ENCODE measurements at places on chromosomes 12 and 14.

DNA sequence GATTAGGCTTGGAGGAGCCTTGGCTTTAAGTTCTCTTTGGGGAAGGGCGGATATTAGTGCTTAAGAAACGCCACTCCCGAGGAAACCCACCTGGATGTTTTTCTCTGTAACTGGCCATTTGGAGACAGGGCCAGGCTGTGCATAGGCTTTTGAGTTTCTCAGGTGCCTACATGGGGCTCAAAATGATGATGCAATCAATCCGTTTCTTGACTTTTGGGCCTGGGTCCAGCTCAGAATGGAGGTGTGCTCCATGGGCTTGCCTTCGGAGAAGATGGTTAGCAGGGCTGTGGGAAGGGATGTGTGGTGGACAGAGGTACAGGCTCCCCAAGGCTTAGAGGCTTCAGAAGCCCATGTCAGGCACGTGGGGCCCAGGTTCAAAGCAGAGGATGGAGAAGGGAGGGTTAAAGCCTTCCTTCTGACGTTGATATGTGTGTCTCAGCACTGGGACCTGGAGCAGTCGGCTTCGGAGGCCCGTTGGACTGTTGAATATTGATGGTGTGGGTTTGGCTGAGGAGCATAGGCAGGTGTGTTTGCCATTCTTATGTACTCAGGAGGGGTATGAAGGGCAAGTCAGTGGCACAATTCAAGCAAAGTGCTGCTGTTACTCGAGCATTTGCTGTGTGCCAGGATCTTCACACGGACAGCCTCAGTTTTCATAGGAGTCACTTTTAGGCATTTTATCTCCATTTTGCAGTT, 82.8 kb downstream of the SLC25A47 start:
- no peak for DNase-seq

DNA sequence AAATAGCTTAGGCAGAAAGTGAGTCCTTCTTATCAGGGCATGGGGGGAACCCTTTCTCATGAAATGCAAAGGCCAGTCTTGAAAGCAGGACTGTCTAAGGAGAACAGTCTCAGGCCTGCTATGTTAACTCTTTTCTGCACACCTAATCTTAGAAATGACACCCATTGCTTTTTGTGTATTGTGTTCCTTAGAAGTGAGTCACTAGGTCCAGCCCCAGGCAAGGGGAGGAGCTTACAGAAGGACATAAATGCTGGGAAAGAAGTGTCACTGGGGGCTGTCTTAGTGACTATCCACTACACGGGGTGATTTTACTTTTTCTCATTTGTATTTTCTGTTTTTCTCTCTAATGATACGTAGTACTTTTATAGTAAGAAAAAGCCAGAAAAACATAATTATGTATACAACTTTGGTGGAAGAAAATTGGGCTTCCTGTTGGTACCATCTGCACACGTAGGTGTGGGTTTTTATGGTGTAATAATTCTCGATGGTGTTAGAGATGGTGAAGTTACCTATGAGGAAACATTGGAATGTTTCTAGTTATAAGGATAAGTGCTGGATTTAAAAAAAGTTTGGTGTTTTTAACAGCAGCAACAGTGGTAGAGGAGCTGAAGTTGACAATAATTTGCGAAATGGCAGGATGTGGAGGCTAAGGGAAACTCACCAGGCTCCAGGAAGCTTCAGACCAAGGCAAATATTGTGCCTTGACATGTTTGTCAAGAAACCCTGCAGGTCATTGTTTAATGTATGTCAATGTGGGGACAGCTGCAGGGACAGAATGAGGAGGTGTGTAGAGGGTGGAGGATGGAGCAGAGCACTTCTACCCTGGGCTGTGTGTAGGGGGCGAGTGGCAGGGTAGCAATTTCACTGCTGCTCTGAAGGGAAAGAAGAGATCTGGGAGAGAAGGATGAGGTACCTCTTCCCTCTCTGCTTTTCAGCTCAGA, 214.9 kb downstream of the KTN1 start:
- no peak for DNase-seq

DNA sequence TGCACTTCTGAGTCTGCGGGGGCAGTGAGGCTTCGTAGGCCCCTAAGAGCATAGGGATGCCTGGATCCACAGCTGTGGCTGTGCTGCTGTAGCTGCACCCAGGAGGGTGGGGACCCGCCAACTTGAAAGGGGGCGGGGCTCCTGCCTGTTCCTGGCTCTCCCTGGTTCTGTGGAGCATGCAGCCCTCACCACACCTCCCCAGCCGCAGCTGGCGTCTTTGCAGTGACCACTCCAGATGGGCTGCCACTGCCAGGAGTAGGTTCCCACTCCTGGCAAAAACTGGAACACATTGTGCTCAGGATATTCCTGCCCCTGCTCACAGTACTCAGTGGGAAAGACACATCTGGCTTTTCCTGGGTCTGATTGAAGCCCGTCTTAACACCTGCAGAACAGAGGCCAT, 35.8 kb downstream of the TIMELESS start:
- no peak for DNase-seq

- no peak for DNase-seq
Observed at GRCh38 chr12:51871918-51872688, 15.8 kb upstream of the ANKRD33 start.

DNA sequence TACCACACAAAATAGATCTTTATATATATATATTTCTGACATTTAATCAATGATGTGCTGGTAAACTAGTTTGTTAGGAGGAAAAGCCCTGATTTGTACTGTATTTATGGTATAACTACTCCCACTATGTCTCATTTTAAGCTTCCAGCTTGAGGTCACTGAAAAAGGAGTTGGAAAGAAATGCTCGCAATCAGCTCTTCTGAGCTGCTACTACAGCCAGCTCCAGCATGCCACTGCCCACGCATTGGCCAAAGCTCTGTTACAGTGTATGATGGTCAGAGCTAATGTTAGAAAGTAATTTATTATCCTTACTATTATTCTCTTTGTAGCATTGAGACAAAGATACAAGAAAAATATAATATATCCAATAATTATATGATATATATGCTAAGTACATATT, 55.0 kb upstream of the PCED1B start:
- DNase-seq, result no peak

GRCh38 chr12:71799106-71799505, 40.5 kb upstream of the TBC1D15 start:
- DNase-seq, result no peak

DNA sequence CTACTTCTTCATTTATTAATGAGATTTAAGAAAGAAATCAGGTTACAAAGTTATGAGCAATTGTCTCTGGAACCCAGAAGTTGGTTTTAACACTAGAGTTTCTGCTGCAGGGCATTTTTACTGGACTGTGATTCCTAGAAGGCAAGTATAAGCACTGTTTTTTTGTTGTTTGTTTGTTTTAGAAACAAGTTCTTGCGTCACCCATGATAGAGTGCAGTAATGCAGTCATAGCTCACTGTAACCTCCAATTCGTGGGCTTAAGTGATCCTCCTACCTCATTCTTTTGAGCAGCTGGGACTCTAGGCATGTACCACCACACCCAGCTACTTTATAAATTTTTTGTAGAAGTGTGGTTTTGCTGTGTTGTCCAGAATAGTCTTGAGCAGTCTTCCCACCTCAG, 25.6 kb downstream of the RAP1B start:
- no peak for DNase-seq
